ENCODE measurements at places on chromosomes 11 and 22.

DNA sequence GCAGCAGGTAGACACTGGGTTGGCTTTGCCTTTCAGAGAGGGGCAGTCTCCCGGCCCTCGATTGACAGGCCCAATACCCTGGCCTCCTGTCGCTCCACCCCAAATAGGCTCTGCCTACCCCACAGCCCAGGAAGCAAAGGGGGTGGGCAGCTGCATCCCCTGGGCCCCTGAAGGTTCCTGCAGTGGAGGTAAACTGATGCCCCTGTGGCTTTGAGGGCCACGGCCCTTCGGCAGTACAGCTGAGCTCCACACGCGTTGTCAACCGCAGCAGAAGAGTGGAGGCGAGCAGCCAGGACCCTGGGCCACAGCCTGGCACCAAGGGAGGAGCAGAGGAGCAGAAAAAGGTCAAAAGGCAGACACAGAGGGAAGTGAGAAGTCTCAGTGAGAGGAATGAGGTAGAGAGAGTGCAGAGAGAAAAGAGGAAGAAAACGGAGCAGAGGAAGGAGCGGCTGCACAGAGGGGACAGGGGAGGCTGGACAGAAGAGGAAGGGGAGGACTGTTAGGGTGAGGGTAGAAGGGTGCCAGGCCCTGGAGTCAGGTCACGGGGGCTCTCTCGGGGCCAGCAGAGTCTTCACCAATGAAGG lies 64.0 kb downstream of the SLC22A12 start:
- no peak for DNase-seq

- no peak for DNase-seq
These were observed 44.2 kb downstream of the CKAP5 start for GRCh38 chr11:46801694-46802470.

DNA sequence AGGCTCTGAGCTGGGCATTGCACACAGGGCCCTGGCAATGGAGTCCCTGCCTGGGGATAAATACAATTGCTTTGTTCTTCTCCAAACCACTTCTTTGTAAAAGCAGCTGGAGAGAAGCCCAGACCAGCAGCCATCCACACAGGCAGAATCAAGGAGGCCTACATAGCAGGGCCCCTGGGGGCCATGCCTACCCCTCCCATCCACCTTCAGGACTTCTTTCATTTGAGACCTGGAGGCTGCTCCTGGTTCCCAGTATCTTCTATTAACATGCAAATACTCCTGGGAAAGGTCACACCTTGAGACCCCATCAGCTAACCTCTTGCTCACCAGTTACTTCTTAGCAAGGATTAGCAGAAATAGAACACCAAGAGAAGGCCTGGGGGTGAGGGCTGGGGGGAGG lies 511.1 kb downstream of the SOX6 start:
- no peak for DNase-seq

DNA sequence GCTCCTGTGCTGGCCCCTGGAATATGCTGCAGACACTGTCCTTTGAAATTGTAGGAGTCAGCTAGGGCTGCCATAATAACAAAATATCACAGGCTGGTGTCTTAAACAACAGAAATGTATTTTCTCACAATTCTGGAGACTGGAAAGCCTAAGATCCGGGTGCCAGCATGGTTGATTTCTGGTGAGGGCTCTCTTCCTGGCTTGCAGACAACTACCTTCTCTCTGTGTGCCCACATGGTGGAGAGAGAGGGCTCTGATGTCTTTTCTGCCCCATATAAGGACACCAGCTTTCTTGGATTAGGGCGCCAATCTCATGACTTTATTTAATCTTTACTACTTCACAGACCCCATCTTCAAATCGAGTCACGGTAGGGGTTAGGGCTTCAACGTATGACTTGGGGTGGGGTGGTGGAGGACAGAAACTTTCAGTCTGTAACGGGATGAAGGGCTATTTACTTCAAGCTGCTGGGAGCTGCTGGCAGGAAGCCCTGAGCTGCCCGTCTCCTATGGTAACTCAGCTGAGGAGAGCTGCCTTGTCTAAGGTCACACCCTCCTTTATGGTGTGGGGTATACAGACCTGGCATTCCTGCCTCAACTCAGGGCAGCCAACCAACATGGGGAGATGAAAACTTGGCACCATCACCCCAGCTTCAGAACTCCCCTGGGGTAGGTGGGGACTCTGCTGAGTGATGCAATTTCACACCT lies 142.9 kb upstream of the ZBED5 start:
- no peak for DNase-seq

- DNase-seq, result no peak
These were observed 380.0 kb downstream of the INSC start for GRCh38 chr11:15494740-15495139.
